Foreskin keratinocyte (primary cell): ENCODE measurements at places on chromosomes 13 and 19. TPM values are rescaled to one million over a fixed set of nuclear protein-coding genes. Genes with fewer than 3 reads are reported as not detected.

DNA sequence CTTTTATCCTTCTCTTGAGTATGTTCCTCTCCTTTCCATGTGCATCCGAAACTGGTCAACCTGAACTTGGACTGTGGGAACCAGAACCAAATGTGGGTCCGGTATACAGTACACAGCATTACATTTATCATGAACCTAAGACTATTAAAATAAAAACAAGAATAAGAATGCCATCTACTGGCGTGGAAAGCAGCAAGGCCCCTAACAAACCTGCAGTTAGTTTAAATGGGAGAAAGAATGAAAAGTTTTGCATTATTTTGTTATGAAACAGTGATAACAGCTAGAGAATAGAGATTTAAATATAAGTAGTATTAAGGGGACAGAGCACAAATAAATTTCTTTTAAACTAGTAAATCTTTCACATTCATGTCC lies 159.5 kb downstream of the RBM26 start:
- DNase-seq = no peak

- DNase-seq = no peak
Measured at GRCh38 chr13:25457566-25457965, 85.8 kb downstream of the ATP8A2 start.

DNA sequence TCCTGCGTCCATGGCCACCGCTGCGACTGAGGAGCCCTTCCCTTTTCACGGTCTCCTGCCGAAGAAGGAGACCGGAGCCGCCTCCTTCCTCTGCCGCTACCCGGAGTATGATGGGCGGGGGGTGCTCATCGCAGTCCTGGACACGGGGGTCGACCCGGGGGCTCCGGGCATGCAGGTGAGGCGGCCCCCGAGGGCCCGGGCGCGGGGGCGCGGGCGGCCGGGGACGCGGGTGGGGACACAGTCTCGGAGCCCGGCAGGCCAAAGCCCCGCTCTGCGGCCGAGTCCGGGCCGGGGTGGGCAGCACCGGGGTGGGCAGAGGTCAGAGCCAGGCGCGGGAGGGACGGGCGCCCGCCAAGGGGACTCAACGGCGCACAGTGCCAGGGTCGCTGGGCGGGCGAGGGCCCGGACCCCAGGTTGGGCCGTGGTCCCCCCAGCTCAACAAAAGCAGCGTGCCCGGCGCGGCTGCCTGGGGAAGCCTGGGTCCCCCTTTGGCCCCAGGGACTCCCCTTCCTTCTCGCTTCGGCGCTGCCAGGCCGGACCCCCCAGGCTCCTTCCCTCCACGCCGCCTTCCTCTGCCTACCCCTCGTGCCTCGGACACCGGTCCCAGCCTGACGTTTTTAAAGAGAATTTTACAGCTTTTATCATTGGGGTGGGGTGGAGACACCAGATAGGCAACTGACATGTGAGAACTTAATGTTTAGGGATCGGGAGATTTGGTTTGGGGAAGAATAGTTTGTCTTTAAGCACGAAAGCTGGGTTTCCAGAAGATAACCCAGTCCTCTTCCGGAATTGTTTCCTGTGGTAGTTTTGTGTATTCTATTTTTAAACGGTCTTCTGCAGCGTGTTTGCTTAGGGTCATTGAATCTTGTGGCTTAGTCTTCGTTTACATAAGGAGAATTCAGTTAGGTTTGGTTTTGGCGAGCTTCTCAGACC lies 509 bp downstream of the TPP2 start:
- no peak for DNase-seq

GRCh38 chr13:33308863-33309262 lies 23.3 kb upstream of the STARD13 start:
- DNase-seq = no peak

GRCh38 chr13:97438856-97439595 lies 5.1 kb downstream of the RAP2A start:
- no peak for DNase-seq

GRCh38 chr13:78241278-78241919 lies 322.8 kb upstream of the EDNRB start:
- peak; percentile 8 for DNase-seq

DNA sequence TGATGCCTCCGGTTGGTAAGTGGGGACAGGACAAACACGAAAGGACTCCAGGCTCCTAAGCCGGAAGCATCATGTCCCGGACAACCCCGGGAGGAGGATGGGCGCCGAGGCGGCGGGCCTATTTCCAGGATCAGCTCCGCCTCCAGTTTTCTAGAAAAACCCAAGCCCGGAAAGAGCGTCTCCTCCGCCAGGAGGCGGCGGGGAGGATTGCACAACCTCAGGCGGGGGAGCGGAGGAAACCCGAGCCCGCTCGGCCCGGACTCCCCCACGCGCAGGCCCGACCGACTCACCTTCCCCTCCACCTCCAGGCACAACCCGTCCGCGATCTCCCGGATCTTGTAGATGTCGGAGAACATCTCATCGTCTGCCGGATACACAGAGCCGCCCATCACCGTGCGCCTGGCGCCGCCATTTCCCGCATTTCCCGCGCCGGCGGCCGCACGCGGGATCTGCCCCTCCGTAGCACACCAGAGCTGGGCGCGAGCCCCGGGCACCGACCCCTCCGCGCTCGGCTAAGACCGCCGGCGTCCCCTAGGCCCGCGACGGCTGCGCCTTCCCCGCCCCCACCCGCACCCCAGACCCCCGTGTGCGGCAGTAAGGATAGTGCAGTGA lies 455 bp downstream of the TPT1 start:
- peak; percentile 77 for DNase-seq

- no peak for DNase-seq
Measured at GRCh38 chr13:59478908-59479307, 684.8 kb downstream of the DIAPH3 start.

GRCh38 chr19:28636706-28637105 lies 576.2 kb downstream of the UQCRFS1 start:
- DNase-seq = no peak

- DNase-seq = peak; percentile 77
Measured at GRCh38 chr19:35352448-35353304, 5.0 kb downstream of the FFAR1 start.

DNA sequence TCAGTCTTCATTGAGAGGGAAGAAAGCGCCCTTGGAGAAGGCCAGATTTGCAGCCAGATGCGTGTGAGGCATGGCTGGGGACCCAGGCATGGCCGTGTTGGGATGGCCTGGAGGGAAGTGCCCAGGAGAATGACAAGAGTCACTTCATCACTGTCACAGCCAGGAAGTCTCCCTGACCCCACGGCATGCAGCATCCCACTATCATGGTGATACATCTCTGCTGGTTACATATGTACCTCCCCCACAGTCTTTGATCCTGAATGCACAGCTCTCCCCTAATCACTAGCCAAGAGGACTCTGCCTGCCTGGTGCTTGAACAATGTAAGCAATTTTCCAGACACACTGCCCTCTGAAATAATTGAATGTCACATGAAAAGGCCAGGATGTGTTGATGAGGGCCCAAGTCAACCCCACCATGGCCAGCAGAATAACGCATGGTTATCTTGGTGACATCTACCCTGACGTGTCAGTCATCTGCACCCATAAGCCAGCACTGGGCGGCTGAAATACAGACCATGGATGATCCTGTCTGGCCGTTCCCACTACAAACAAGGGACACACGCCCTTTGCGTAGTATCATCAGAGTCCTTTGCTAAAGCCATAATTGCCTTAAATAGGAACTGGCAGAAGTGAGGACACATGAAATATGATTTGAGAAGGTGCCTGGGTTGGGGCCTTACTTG lies 149.7 kb upstream of the SPACA7 start:
- DNase-seq = no peak

GRCh38 chr19:45376045-45376724 lies 5.8 kb upstream of the ERCC2 start:
- DNase-seq = peak; percentile 95

GRCh38 chr19:39544226-39544903 lies 4.4 kb upstream of the EID2 start:
- DNase-seq = peak; percentile 52

GRCh38 chr13:84050536-84050935 lies 168.3 kb upstream of the SLITRK1 start:
- DNase-seq = peak; percentile 31

DNA sequence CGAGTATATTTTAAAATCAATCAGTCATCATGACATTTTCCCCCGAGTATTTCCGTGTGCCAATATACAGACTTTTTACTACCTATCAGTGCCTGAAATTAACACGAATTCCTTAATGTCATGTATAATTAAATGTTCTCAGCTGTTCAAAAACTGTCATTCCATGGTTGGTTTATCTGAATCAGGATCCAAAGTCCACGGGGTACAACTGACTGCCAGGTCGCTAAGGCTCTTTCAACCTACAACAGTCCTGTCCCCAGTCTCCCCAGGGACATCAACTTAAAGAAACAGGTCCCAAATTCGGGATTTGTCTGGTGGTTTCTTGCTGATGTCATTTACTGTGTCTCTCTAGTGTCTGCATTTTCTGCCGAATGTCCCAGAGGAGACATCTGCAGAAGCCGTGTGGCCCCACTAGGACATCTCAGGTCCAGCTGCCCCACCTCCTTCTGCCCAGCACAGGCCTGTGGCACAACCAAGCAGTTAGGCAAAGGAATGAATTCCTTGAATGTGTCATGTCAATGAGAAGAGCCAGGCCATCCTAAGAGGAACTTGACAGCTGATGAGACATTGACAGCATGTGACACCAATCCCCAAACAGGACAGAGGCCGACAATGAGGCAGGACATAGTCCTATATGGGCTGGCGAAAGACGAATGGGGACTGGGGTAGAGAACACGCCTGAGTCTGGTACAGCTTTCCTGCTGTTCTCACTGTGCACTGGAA lies 109.5 kb downstream of the STK24 start:
- DNase-seq = no peak

DNA sequence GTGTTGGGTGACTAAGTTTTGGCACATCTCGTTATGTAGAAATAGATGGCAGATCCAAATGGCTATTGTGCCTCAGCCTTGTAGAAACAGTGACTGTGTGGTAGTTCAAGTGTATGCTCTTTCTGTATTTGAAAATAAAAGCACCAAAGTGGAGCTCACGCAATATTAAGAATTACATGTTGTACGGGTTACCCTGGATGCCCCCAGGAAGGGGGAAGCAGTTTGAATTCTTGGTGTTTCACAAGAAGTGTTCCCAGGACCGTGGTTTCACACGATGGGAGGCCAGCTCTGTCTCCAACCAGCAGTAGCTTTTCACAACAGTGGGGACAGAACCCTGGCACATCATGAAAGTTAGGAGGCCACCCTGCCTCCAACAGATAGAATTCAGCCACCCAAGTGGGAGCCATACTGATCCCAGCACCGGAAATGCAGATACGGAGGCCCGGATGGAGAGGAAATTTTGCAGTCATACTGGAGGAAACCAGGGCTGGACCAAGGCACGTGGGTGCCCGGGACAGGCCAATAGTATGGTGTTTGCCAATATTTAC lies 8.9 kb downstream of the FLT1 start:
- DNase-seq = no peak

ZNF567 gene
- 6.1 and 6.8 TPM in 2 replicates for total RNA-seq

CPB2 gene
- not detected in 2 replicates for total RNA-seq

CLC gene
- not detected in 2 replicates for total RNA-seq

CCDC169 gene
- 0.17 and 0.25 TPM in 2 replicates for total RNA-seq

LENG9 gene
- total RNA-seq = 4.8 and 5.0 TPM in 2 replicates

GPR12 gene
- total RNA-seq = not detected in 2 replicates

GAPDHS gene
- not detected in 2 replicates for total RNA-seq

NCLN gene
- 97.8 and 100 TPM in 2 replicates for total RNA-seq

PRTN3 gene
- not detected in 2 replicates for total RNA-seq

SLC25A42 gene
- total RNA-seq = 2.6 and 2.7 TPM in 2 replicates

FCAR gene
- total RNA-seq = not detected in 2 replicates
